SK-N-SH (cell line): ENCODE measurements at places on chromosomes 13 and 19.

- DNase-seq, result no peak
These were observed 3.0 kb downstream of the POU4F1 start for GRCh38 chr13:78600280-78600883.

GRCh38 chr13:48258002-48258401 is 25.0 kb downstream of the ITM2B start:
- no peak for DNase-seq

GRCh38 chr19:42497492-42498168 is 30.7 kb downstream of the CEACAM1 start:
- DNase-seq, result no peak

GRCh38 chr19:42846597-42846996 is 32.9 kb downstream of the PSG1 start:
- no peak for DNase-seq

DNA sequence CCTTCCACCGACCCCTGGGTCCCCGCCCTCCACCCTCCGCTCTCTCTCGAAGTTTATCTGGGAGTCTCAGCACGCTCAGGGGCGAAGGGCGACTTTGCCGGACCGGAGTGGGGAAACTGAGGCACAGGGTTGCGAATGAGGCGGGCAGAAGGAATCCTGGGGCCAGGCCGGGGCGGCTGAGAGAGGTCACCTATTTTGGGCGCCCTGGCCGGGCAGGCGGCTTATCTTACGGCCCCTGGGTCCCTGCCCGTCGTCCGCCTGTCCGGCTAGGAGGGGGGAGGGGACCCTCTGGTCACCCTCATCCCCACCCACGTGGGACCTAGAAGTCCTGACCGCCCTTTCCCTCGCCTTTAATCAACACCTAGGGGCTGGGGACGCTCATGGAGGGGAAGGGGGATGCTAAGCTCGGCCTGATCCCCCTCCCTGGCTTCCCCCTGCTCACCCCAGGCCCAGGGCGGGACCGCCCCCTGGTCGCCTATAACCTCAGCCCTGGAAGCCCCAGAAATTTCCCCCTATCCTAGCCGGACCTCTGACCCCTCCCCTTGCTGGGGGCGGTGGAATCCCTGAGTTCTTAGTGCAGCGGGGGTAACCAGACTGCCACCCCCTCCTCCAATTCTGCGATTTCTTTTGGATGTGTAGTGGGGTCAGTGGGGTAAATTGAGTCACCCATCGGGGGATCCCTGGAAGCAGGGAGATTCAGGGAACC is 556 bp downstream of the TRIP10 start:
- peak; percentile 78 for DNase-seq

GRCh38 chr13:38950987-38951386 is 39.6 kb downstream of the STOML3 start:
- DNase-seq, result no peak

GRCh38 chr13:99432609-99433542 is 68.4 kb upstream of the TM9SF2 start:
- DNase-seq, result no peak

DNA sequence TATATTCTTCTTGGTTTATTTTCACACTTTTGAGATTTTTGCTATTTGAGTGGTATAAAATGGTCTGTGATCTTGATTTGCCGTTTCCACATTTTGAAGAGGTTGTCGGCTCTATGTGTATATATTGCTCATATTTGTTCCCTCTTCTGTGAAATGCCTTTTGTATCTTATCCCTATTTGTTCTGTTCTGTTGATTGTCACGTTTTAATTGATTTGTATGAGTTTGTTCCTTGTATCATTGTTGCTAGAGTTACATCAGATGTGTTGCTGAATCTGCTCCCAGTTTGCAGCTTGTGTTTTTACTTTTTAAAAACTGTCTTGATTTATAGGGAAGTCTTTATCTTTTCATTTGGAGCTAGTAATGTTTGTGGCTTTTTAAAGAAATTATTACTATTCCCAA is 17.1 kb downstream of the USPL1 start:
- DNase-seq, result no peak

GRCh38 chr19:35869327-35870123 is 1.2 kb downstream of the APLP1 start:
- DNase-seq, result peak; percentile 89

DNA sequence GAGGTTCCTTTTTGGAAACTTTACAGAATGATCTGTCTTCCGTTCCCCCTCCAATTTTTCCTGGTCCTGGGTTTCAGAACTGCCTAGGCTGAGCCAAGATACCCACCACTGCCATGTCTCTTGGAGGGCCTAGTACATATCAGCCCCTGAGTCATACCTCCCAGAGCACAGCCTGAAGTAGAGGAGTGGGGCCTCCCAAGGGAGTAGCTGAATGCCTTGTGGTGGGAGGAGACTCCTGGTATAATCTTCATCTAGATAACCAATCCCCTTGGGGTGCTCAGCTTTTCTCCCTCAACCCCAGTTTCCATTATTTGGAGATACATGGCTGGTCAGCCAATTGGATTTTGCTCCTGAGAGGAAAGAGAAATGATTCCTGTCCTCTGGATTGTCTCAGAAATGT is 30.3 kb downstream of the ZNF763 start:
- DNase-seq, result no peak

DNA sequence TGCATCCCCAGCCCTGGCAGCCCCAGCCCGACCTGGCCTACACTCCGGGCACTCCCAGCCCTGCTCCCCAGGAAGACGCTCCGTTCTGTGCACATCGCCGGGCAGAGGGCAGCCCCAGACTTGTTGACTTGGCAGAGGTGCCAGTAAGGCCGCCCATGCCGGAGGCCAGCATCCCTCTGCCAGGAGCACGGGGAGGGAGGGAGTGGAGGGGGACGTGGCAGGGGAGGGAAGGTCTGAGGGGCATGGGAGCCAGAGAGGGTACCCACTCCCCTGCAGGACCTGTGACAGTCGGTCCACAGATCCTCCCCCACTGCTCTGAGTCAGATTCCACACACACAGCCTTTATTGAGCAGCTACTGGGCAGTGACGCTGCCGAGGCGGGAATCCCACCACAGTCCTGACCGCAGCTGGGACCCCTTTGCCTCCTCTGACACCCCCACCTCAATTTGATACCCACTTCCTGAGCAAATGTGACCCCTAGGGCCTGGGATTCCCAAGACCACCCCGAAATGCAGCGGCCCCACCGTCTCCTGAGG is 1.9 kb upstream of the NKPD1 start:
- no peak for DNase-seq

DNA sequence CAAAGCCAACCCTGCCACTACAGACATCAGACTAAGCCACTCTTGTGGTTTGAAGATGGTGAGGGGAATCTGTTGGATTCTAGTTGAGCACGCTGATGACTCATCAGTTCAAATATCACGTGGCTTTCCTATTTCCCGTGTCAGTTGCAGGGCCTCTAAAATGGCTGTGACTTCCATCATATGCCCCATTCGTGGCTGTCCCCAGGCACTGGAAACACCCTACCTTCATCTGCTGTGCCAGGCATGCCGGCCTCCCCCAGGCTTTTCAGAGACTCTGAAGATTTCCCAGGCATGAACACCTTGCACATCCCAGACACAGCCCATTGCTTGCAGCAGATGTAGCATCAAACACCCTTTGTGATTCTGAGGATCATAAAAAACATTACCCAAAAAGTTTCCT is 659.9 kb downstream of the UQCRFS1 start:
- no peak for DNase-seq

DNA sequence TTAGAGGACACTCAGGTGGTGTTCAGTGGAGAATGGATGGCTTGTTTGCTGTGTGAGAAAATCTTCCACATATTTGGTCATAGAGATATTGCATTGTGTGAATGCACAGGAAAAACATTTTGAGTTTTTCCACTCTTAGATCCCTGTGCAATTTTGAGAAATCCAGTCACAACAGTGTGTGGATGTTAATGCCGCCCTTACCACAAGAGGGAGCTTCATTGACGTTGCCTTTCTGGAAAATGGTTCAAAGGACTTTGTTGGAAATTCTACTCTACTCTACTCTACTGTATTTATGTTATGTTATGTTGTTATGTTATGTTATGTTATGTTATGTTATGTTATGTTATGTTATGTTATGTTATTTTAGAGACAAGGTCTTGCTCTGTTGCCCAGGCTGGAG is 13.4 kb downstream of the ZNF20 start:
- DNase-seq, result peak; percentile 45

DNA sequence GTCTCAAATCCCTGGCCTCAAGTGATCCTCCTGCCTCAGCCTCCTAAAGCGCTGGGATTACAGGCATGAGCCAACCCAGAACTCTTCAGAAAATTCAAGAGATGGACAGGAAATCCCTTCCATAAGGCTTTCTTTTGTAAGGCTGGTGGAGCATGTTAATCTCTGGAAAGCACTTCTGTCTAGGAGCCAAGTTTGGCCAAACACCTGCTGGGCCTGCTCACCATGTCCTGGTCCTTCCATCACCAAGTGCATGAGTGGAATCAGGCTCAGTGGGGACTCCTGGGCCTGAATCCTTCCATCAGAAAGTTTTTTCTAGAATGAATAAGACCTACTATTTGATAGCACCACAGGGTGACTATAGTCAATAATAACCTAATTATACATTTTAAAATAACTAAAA is 148.0 kb downstream of the DCLK1 start:
- DNase-seq, result no peak

- DNase-seq, result no peak
These were observed 15.8 kb downstream of the NFIX start for GRCh38 chr19:13010992-13011652.

DNA sequence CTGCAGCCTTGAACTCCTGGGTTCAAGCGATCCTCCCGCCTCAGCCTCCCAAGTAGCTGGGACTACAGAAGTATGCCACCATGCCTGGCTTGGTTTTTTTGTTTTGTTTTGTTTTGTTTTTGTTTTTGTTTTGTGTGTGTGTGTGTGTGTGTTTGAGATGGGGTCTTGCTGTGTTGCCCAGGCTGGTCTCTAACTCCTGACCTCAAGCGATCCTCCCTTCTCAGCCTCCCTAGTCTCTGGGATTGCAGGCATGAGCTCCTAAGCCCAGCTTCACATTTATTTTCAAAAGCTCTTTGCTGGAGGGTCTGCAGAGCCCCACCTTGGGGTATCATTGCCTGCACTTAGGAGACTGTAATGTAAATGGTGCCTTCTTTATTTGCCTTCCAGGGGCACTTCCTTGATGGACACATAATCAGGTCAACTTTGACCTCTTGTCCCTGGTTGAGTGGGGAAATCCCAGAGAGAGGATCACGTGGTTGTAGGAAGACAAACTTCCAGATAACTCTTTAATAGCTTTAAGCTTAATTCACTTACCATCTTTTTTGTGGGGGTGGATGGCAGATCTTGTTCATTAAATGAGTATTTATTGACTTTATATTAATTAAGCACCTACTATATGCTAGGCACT is 72.9 kb upstream of the NPAS1 start:
- DNase-seq, result no peak

GRCh38 chr19:40576151-40576584 is 505 bp upstream of the SHKBP1 start:
- no peak for DNase-seq
